ENCODE measurements at places on chromosomes 4 and X.

DNA sequence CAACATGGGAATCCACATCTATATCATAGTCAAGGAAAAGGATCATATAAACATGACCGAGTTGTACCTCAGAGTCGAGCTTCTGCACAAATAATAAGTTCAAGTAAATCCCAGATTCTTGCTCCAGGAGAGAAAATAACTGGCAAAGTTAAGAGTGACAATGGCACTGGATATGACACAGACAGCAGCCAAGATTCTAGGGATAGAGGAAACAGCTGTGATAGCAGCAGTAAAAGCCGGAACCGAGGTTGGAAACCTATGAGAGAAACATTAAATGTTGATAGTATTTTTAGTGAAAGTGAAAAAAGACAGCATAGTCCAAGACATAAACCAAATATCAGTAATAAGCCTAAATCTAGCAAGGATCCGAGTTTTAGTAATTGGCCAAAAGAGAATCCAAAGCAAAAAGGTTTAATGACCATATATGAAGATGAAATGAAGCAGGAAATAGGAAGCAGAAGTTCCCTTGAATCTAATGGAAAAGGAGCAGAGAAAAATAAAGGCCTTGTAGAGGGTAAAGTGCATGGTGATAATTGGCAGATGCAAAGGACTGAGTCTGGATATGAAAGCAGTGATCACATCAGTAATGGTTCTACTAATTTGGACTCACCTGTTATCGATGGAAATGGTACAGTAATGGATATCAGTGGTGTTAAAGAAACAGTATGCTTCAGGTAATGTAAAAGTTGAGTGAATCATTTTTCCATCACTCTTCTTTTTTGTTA, 50.4 kb downstream of the FABP2 start:
- DNase-seq, result no peak

GRCh38 chr4:76718831-76719230, 179.1 kb downstream of the SOWAHB start:
- no peak for DNase-seq

- DNase-seq, result no peak
Observed at GRCh38 chrX:52280812-52281211, 88.0 kb upstream of the XAGE2 start.

DNA sequence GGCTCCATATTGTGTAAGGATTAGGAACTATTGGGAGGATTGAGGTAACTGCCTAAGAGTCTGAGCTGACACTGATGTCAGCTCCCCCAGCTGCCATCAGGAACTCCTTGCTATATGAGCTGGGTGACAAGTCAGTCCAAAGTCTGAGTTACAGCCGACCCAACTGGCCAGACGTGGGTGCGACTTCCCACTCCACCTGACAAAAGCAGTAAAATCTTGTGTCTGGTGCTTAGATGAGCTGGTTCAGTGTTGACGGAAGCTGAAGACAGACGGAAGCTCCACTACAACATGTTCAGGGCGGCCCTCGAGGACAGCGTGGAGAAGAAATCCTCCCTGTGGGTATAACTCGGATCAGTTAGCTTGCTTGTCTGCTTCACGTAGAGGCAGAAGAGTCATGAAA, 22.8 kb upstream of the NAT8L start:
- DNase-seq, result no peak

GRCh38 chr4:111480510-111480909, 664.7 kb upstream of the FAM241A start:
- DNase-seq, result no peak

- DNase-seq, result no peak
Observed at GRCh38 chrX:133658293-133658911, 243.1 kb upstream of the GPC4 start.

DNA sequence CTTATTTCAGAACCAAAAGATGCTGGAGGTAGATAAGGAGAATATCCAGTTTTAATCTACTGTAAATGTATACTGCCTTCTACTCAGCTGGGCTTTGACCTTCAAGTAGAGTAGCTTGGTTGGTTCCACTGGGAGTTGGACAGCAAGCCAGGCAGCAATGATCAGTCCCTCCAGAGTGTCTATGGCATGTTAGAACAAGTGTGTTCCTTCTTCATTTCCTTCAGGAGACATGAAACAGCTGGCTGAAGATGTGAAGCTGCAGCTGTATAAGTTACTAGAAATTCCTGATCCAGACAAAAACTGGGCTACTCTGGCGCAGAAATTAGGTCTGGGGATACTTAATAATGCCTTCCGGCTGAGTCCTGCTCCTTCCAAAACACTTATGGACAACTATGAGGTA, 111.1 kb downstream of the NFKB1 start:
- DNase-seq, result no peak

DNA sequence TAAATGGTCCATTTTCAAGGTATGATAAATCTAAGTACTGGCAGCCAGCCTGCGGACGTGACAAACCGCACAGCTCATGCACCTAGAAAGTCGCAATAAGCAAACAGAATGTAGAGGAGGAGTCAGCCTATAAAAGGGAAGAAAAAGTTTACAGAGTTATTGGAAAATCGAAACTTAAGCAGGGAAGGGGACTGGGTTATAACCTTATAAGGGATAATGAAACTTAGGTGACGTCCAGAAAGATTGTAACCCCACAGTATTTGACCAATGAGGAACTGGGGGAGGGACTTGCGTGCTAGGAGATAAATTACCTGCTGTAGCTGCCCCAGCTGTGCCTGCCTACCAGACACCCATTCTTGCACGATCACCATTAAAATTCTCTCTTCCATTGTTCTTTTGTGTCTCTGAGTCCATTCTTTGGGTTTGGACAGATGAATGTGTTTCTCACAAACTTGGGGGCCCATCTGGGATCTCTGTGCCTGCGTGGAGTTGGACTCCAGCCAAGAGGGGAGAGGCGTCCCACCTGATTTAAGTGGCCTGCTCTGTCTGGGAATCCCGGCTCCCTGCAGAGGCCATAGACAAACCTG, 61.0 kb downstream of the ZCCHC12 start:
- no peak for DNase-seq

DNA sequence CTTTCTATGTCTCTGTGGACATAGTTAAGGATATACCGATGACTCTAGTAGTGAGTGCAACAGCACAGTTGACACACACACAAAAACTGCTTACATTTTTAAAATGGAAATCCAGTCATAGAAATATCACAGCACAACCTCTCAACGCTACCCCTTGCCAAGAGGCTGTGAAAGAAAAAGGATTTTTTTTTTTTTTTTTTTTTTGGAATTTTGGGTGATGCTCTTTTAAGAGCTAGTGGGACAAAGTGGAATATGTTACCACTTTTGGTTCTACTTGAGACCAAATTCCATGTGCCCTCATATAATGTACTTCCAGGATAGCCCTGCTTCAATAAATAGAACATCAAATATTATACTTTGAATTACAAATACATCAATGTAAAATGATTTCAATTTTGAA, 381.1 kb upstream of the MAGEB2 start:
- no peak for DNase-seq

DNA sequence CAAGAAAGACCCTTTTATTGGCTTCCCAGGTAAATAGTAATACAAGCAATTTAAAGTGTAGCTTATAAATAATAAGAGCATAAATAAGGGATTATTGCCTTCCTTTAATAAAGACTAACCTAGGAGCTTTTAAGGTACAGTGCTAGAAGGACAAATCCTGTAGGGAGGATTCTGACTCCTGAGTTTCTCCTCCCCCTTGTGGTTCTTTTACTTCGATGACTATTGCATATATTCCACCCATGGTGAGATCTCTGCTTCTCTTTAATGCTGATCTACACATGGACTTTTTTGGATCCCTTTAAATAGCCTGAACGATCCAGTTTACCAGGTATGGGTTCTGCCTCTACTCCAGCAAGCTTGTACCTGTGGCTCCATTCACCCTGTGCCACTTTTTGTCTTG, 2.5 kb downstream of the GALNT7 start:
- no peak for DNase-seq

GRCh38 chrX:131057706-131058105, 440 bp upstream of the ARHGAP36 start:
- DNase-seq, result no peak

DNA sequence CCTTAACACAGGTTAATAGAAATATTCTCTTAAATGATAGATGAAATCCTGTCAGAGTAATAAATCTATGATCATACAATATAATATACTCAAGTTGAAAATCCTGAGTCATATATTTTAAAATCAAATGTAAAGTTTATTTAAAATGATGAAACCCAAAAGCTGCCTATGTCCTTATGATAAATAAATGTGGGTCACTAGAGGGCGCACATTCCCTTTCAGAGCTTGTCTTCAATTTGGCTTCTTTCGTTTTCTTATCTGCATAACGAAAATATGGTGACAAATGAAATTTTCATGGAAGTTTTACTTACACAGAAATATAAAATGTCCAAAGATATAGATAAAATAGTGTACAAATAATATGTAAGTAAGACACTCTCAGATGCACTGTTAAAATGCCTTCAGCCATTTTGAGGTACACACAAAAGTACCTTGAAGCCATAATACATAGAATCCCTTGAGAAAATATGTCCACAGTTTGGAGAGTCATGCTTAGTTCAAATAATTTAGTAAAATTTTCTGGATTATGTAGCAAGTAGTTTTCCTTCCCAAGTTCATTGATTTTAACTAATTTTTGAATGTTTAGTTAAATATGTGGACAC, 680.4 kb downstream of the DMD start:
- DNase-seq, result peak; percentile 0

DNA sequence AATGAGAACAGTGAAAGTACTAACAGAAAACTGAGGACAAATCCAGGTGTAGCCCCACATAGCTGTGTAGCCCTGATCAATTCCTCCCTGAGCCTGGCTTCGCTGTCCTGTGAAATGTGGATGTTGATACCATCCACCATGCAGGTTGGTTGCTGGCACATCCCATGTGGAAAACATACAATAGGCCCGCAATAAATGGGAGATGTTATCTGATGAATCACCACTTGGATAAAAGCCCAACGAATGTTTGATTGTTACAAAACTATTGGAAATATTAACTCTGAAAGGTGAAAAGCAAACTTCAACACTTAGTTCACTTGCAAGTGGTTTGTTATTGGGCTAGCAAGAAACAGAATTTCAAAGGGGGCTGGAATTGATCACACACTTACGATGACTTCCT, 186.3 kb upstream of the FTHL17 start:
- no peak for DNase-seq

GRCh38 chr4:134773497-134774000, 572.0 kb upstream of the PABPC4L start:
- DNase-seq, result no peak

DNA sequence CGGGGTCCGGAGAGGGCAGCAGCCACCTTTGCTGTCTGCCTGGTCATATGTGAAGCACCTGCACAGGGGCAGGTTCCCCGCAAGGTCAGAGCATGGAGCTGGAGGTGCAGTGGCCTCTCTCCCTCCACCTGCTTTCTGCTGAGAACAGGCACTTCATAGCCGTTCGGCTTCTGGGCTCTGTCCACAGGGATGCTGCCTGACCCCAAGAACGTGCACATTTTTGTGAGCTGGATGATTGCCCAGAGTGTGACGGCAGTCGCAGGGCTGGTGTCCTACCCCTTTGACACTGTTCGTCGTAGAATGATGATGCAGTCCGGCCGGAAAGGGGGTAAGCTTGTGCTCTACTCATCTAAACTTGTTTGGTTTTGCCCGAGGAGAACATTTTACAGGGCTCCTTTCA, 2.5 kb downstream of the SLC25A4 start:
- no peak for DNase-seq
